ENCODE measurements at places on chromosomes 16 and 17.

DNA sequence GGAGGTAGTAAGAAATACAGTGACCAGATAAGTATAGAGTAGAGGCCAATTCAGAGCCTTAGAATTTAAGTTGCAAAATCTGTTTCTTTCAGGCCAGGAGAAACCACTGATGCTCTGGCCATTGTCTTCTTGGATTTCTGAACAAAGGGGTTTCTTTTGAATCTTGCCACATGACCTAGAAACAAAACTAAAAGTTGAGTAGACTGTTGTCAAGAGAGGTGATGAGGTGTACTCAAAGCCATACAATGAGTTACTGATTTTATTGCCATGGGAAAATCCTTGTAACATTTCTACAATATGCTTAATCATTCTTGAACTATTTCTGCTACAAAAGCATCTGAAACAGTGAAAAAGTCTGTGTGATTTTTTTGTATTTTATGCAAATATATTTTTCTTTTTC, 881.3 kb downstream of the CDH11 start:
- no peak overlapping the region for H3K4me3 ChIP-seq
- no peaks in the 10 kb centered on the region for H3K27me3 ChIP-seq
- H3K36me3 ChIP-seq = no peaks in the 10 kb centered on the region
- no peaks in the 10 kb centered on the region for H3K4me1 ChIP-seq
- DNase-seq = no peak

GRCh38 chr17:68085771-68086381, 50.3 kb downstream of the KPNA2 start:
- H3K4me1 ChIP-seq = peaks cover 44% of the 10 kb centered on the region
- H3K27me3 ChIP-seq = no peaks in the 10 kb centered on the region
- H3K36me3 ChIP-seq = no peaks in the 10 kb centered on the region
- DNase-seq = no peak
- peak overlapping the region; percentile 87 for H3K27ac ChIP-seq

- H3K4me3 ChIP-seq = no peak overlapping the region
- DNase-seq = no peak
- H3K4me1 ChIP-seq = peaks cover 35% of the 10 kb centered on the region
- H3K27ac ChIP-seq = peak overlapping the region; percentile 59
- peaks cover 53% of the 10 kb centered on the region for H3K36me3 ChIP-seq
- no peaks in the 10 kb centered on the region for H3K27me3 ChIP-seq
Measured at GRCh38 chr17:8441690-8442089, 6.0 kb downstream of the NDEL1 start.

GRCh38 chr16:54651440-54652195, 279.0 kb upstream of the IRX5 start:
- H3K27ac ChIP-seq = no peak overlapping the region
- H3K27me3 ChIP-seq = peaks cover 24% of the 10 kb centered on the region
- DNase-seq = no peak
- no peak overlapping the region for H3K4me3 ChIP-seq
- no peaks in the 10 kb centered on the region for H3K4me1 ChIP-seq
- H3K36me3 ChIP-seq = no peaks in the 10 kb centered on the region

DNA sequence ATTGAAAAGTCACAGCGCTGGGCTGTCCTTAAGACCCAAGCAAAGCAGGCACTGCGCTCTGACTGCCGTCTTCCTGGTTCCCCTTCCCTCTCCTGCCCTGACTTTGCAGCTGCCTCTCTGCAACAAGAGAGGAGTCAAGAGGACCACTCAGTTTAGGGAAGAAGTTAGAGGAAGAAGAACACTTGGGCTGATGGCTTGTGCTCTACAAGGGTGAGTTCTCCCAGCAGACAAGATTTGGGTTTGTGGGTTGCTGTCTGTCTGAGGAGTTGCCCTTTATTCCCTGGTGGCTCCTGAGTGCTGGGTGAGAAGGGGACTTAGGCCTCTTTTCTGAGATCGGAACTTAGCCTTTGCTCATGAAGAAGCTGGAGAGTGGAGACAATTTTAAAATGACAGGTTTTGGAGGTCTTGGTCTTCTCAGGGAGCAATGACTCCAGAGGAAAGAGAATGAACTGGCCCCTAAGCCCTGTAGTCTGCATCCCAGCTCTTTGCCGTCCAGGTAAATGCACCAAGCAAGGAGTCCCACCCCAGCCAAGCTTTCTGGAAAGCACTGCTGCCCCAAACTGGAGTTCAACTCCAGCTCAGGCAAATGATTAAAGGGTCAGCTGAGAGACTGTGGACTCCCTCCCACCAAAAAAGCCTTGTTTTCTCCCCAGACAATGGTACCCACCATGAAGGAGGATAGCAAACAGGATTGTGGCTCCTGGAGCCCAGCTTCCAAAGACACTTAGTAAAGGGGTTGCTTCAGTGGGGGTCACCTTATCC, 2.7 kb upstream of the HOXB9 start:
- H3K36me3 ChIP-seq = no peaks in the 10 kb centered on the region
- DNase-seq = no peak

GRCh38 chr16:14106961-14107360, 35.8 kb downstream of the MRTFB start:
- no peak overlapping the region for H3K4me3 ChIP-seq
- no peaks in the 10 kb centered on the region for H3K36me3 ChIP-seq
- peaks cover 8% of the 10 kb centered on the region for H3K4me1 ChIP-seq
- DNase-seq = no peak

GRCh38 chr16:4574919-4575705, 19.0 kb downstream of the C16orf96 start:
- no peaks in the 10 kb centered on the region for H3K4me1 ChIP-seq
- H3K27ac ChIP-seq = no peak overlapping the region
- no peaks in the 10 kb centered on the region for H3K27me3 ChIP-seq

DNA sequence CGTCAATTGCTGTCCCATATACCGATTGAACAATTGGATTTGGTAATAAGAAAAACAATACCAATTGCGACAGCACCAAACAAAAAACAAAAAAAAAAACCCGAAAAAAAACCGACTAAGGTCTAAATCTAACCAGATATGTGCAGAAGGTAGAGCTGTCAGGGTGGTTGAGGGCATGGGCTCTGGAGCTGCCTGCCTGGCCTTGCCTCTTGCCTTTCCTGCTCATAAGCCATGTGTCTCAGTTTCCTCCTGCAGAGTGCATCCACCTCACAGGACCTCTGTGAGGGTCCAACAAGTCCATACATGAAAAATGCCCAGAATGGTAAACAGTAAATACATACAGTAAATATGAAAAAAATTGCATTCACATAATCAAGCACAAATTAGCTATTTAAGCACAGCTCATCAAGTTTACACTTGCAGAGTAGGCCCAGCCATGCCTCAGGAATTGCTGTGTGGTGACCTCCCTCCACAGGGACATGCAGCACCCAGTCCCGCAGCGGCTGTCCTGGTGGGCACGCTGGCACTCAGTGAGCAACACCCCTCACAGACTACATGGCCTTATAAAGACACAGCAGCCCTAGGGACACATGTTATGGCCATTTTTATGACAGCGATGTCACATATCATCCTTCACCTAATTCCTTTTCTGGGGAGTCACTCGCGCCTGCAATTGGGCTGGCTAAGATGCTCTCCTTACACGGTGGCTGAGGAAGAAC, 17.9 kb downstream of the TBC1D28 start:
- no peaks in the 10 kb centered on the region for H3K36me3 ChIP-seq
- H3K27ac ChIP-seq = peak overlapping the region; percentile 10

DNA sequence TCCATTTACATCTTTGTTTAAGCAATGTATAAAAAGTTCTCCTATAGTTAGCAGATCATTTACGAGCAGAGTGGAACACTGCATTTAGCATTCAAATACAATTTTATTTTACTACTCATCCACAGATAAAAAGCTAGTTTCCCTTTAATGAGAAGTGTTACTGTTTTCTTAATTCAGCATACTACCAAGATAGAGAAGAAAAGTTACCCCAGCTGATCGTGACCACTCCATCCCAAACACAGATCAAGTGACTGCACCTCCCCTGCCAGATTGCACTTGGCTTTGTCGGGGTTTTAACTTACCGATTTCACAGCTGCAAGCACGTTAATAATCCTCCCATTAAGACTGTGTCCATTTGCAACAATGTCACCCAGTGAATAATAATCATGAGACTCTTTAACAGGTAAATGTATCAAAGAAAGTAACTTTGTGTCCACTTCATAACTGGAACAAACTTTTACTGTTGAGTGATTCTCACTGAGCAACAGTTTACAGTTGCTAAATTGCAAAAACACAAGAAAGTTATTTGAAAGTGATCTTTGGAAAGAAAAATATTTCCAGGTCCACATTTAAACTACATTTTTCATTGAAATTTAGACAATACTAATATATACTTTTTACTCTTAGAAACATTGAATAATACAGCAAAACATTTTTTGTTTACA, 14.4 kb downstream of the MEIOB start:
- DNase-seq = no peak
- H3K4me3 ChIP-seq = no peak overlapping the region
- peaks cover 25% of the 10 kb centered on the region for H3K27me3 ChIP-seq
- peaks cover 14% of the 10 kb centered on the region for H3K4me1 ChIP-seq
- no peaks in the 10 kb centered on the region for H3K36me3 ChIP-seq

DNA sequence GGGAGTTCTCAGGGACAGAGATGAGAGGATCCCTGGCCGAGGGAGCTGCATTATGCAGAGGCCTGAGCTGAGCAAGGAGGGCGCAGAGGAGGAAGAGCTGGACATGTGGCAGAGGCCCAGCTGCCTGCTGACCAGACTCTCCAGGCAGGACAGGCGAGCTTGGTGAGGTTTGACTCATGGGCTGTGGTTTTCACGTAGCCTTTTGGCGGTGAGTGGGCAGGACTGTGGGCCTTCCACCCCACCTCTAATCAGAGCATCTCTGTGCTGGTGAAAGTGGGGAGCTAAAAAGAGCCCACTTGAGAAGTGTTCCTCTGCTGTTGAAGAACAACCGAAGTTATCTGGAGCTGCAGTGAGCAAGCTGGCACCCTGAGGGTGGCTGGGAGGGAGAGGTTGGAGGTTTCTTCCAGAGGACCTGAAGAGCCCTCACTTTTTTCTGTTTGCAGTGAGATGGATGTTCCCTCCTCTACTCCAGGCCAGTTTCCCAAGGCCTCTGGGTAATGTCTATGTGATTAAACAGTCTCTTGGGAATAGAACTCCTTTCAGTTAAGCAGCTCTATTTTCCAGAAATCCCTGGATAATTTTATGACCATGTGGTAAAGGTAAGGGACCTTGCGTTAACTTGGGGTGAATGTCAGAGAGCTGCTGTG, 11.9 kb downstream of the EPN2 start:
- H3K27ac ChIP-seq = no peak overlapping the region
- peaks cover 11% of the 10 kb centered on the region for H3K27me3 ChIP-seq
- H3K4me3 ChIP-seq = no peak overlapping the region
- H3K36me3 ChIP-seq = no peaks in the 10 kb centered on the region

- H3K27ac ChIP-seq = no peak overlapping the region
- no peaks in the 10 kb centered on the region for H3K27me3 ChIP-seq
- DNase-seq = no peak
- peaks cover 78% of the 10 kb centered on the region for H3K36me3 ChIP-seq
- peaks cover 18% of the 10 kb centered on the region for H3K4me1 ChIP-seq
- no peak overlapping the region for H3K4me3 ChIP-seq
Measured at GRCh38 chr17:32370426-32370825, 20.5 kb downstream of the ZNF207 start.

Data from activated T-helper 2 cell treated with anti-CD3 and anti-CD28 coated beads, Interferon-gamma antibody, Interleukin-2, Interleukin-4, amounts not matched to agents 10 μg/mL and 5 μg/mL and 100 μg/mL, durations not matched to agents 14 hours and 24 hours and 36 hours (primary cell).